ENCODE measurements at places on chromosomes 6 and 20.

DNA sequence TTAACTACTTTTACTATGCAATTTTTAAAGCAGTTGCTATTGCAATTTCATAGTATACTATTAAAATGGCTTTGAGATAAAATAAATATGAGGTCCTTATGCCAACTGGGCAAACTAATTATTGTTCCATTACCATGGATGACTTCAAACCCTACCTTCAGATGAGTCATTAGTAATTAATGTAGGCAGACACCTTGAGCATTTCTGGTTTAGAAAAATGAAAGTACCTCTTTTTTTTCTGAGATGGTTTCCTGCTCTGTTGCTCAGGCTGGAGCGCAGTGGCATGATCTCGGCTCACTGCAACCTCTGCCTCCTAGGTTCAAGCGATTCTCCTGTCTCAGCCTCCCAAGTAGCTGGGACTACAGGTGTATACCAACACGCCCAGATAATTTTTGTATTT, 11.9 kb downstream of the ASF1A start:
- DNase-seq, result no peak

DNA sequence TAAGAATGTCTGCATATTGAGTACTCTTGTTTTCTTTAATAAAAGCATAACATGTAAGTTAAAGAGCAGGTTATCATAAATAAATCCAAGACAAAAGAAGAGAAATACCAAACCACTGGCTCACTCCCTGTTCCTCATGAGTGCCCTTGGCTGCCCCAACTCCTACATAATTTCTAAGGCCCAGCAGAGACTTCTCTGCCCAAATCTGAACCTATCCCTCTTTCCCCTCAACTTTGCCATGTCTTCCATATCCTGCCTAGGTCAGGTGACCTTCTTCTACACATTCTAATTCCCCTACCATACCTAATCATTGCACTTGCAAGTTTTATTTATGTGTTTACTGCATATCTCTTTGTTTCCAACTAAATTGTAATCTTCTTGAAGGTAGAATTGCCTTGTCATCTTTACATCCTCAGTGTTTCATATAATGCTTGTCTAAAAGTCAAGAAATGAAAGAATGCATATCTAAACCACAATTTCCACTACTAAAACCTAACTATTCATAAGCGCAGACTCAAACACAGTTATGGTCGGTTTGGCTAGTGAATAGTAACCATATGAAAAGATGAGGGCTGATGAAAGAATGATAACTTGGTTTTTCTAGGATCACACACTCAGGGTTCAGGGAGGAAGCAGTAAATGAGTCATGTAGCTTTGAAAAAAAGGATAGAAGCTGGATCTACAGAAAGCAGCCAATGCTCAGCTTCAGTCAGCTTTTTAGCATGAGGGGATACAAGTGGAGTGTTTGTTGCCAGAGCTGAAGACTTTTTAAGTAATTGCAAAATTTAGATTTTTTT, 53.3 kb upstream of the EYA4 start:
- DNase-seq, result no peak

DNA sequence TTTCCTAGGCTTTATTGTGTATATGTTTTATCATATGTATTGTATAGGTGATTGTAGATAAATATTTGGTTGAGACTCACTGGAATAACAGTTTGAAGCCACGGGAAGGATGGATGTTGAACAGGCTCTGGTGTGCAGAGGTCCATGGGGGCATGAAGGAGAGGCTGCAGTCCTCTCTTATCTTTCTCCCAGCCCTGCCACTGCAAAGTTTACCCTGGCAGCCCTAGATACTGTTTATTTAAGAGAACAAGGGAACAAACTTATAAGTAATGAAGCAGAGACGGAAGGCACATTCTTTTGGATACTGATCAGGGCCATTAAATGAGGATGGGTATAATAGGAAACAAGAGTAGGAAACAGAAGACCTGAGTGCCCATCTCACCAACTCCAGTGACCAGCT, 103.6 kb upstream of the SCGN start:
- no peak for DNase-seq

- no peak for DNase-seq
Observed at GRCh38 chr6:106883808-106884262, 90.7 kb downstream of the CD24 start.

GRCh38 chr6:91437315-91437729, 850.5 kb upstream of the MAP3K7 start:
- no peak for DNase-seq

DNA sequence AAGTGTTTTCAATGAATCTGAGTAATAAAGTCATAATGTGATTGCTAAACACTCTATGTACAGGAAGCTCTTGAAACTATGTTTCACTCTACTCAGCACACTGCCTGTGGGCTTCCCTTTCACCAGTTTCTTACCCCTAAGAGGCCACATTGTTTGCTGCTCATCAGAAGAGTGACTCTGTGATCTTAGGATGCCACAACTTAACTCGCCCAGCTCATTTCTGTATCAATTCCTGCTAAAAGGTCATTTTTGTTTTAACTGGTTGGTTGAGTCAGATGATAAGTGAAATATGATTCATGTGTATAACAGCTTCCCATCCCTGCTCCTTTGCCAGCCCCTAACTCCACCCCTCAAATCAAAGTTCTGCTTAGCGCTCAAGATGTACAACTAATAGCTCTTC, 9.8 kb upstream of the NDUFAF4 start:
- DNase-seq, result no peak

DNA sequence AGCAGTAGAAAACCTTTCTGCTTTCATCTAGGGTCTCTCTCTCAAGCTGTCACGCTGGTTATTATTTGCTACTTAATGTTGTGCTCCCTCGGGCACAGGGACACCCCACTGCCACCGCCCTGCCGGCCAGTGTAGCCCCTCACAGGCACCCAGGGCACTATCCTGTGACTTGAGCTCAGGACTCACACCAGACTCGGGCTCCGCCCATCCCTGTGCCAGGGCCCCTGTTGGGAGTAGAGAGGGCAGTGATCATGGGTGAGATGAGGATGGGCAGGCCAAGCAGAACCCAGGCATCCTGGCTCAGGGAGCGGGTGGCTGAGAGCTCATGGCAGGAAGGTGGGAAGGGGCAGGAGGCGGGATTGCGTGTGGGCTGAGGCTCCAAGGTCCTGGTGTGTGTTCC, 371.9 kb downstream of the ZFAND3 start:
- DNase-seq, result no peak

- DNase-seq, result no peak
Observed at GRCh38 chr6:144266091-144266649, 19.0 kb upstream of the UTRN start.

- DNase-seq, result no peak
Observed at GRCh38 chr6:141218583-141218982, 914.1 kb upstream of the GJE1 start.

DNA sequence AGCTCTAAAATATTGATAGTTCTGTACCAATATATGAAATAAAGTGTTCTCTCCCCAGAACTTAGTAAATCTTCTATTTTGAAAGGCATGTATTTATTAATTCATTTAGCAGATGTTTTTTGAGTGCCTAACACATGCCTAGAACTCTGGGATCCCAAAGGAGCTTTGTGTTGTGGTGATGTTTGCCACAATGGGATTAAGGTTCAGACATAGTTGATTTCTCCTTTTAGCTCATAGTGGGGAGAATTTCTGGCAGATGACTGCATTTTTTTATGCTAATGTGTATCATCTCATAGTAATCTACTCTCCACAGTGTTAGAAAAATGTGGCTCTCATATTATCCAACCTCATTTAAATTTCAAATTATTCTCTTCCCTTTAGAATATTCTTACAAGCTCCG, 21.7 kb downstream of the MYB start:
- no peak for DNase-seq

DNA sequence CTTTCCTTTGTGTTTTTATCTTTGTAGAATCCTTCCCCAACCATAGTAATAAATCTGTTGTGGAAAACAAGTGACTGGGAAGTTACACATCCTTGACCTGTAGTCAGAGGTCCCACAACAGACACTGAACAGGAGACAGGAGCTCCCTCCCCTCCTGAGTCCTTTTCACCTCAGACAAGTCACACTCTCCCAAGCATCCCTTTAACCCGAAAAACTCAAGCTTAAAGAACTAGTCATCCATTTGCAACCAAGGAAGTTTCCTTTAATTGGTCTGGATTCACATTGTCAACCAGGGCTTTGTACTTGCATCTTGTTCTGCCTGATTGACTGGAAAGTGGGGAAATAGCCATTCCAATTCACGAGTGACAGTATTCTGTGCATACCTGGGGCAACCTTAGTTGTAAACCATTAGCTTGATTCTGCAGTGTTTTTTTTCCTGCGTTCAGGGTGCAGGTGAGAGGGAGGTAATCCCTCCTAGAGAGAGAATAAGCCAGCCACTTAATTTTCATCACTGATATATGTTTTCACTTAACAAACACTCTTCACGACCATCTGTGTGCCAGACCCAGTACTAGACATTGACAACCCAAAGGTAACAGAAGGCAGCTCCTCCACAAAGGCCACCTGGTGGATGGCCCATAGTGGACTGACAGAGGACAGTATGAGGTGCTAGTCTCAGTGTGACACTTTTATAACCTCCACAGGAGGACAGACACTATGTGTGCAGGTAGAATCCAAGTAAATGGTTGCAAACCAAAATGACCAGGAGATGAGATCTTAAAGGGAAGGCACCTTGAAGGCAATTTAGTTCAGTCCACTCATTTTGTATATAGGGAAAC, 112.4 kb downstream of the SLX4IP start:
- no peak for DNase-seq

DNA sequence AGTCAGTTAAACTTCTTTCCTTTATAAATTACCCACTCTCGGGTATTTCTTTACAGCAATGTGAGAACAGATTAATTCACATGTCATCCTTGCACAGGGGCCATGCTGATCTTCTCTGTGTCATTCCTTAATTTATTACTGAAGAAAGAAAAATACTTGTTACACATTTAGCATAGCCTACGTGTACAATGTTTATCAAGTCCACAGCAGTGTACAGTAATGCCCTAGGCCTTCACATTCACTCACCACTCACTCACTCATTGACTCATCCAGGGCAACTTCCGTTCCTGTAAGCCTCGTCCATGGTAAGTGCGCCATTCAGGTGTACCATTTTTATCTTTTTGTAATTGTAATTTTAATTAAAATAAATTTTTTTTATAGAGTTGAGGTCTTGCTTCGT, 73.6 kb downstream of the RSPH3 start:
- no peak for DNase-seq

- DNase-seq, result no peak
Observed at GRCh38 chr6:46273911-46274310, 103.1 kb upstream of the ENPP5 start.

GRCh38 chr6:41935193-41935574, 6.4 kb downstream of the CCND3 start:
- no peak for DNase-seq

DNA sequence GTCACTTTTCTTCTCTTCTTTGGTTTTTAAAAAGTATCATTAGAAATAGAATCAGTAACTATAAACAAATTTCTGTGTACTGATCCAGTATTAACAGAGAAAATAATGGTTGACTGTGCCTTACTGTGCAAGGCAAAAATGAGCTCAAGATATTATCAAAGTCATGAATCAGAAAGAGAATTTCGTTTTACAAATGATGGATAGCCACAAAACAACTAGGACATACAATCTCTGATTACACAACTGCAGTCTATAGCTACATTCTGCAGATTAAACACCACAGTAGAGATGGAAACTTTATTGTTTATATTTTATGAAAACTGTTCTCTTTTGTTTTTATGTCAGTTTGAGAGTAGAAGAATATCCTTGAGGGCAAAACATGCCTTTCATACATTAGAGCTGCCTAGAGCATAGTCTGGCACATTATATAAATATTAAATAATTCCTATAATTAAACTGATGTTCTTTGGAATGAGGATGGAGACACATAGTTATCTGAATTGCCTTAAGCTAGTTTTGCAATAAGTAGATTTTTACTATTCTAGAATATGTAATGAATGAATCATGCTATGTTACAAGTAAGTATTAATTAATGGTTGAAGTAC, 333.1 kb downstream of the LAMA2 start:
- DNase-seq, result no peak

DNA sequence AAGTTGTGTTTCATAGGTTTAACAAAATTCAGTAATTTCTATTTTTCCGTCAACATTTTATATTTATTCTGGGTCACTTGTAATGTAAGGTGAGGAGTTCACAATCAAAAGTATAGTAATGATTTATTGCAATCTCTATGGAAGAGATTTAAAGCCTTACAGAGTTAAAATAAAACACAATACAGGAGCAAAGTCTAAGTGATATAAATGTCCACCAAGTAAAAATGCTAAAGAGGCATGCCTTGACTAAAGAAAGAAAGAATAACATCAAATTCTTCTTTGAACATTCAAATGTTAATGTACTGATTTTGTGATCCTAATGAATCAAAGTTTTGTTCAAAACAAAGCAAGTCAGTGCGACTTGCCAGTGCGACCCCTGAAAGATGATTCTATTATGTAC, 61.5 kb downstream of the REPS1 start:
- no peak for DNase-seq

DNA sequence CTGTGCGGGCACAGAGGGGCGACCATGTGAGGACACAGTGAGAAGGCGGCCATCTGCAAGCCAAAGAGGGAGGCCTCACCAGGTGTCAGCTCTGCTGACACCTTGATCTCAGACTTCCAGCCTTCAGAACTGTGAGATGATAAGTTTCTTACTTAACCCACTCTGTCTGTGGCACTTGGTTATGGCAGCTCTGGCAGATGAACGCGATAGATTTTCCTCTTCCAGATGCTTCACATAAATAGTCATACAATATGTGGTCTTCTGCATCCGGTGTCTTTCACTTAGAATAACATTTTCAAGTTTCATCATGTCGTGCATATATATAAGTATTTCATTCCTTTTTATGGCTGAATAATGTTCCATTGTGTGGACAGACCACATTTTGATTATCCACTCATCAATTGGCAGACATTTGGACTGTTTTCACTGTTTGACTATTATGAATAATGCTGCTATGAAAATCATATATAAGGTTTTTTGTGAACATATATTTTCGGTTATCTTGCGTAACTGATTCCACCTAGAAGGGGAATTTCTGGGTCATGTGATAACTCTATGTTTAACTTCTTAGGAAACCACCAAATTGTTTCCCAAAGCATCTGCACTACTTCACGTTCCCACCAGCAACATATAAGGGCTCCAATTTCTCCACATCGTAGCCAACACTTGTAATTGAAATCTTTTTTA, 30.2 kb downstream of the PRR18 start:
- DNase-seq, result no peak

DNA sequence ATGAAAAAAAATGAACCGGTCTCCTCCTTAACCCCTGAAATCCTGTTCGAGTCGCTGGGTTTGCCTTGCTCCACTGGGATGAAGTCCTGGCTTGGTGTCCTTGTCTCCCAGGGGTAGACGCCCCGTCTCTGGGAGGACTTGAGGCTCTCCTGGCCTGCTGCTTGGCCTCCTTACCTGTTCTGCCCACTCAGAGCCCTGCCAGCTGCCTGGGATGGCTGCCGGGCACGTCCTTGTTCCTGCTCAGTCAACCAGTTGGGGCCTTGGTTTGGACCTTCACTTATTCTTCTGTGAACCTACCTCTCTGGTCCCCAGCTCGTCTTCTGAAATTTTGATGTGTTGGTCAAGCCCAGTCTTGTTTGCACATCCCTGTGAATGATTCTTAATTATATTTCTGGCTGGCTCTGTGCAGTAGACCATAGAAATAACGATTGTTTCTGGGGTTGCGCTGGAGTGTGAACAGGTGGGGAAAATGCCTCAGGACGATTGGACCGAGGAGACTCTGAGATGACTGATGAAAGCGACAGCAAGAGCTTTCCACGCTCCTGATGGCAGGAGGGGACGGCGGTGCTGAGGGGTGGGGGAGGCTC, 126.5 kb upstream of the ESR1 start:
- DNase-seq, result no peak

- DNase-seq, result no peak
Observed at GRCh38 chr6:43491750-43492661, 14.6 kb downstream of the TJAP1 start.
